ENCODE measurements at places on chromosomes 13 and 19.

DNA sequence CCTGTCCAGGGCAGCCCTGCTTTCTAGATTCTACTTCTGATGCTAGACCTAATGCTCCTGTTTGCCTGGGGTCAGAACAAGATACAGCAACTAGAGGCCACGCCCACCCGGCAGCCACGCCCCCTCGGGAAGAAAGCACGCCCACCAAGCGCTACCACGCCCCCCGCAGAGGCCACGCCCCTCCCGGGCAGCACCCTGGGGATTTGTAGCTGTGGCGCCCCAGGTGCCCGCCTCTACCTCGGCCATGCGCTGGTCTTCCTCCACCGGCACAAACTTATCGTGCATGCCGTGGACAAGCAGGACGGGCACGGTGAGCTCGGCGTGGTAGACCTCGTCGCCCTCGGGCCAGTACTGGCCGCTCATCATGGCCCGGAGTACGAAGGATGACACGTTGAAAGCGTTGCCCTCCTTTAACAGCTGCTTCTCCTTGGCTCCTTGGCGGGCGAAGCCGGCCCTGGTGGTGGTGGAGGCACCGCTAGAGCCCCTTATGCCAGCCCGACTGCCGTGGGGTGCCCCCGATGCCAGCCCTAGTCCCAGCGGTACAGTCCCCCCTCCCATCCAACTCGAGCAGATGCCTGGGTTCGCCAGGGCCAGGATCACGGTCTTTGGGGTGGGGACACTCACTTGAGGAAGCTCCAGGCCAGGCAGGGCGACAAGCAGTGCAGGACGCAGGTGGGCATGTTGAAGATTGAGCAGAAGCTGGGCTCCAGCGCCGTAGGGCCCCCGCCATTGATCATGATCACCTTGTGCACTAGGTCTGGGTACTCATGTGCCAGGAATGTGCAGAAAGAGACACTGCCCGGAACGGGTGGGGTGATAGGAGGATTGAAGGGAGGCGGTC is 9.0 kb downstream of the ABHD8 start:
- DNase-seq: peak; percentile 47

GRCh38 chr19:15869109-15869555 is 28.7 kb downstream of the CYP4F2 start:
- DNase-seq: peak; percentile 29

- DNase-seq: no peak
These were observed 275.4 kb upstream of the OBI1 start for GRCh38 chr13:78934336-78934735.

DNA sequence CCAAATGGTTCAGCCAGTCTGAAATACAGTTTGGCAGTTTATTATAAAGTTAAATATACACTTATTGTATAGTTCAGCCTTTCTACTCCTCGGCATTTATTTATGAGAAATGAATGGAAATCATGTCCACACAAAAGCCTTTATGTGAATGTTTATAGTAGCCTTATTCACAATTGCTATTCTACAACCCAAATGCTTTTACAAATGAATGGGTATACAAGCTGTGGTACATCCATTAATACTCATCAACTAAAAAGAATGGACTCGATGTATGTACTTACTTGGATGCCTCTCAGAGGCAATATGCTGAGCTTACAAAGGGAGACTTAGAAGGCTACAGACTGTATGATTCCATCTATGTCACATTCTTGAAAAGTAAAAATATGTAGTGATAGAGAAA is 150.7 kb downstream of the NBEA start:
- no peak for DNase-seq

- DNase-seq: no peak
These were observed 722 bp upstream of the ICAM1 start for GRCh38 chr19:10270180-10270615.

DNA sequence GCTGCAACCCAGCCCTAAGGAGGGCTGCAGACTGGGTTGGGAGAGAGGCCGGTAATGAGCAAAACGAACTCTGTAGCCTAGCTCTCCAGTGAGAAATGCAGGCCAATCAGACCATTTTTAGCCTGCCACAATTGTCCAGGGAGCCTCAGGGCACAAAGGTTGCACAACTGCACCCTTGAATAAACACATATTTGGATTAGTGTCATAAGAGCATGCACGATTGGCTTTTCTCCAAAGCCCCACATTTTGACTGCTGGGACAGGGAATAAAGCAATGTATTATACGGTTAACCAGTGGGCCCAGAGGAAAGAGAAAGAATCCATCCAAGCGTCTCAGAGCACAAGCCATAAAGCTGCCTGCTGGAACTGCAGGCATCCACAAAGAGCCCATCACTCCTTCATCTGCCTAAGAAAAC is 729.4 kb upstream of the SGCG start:
- no peak for DNase-seq

- no peak for DNase-seq
These were observed 3.8 kb downstream of the F7 start for GRCh38 chr13:113109151-113110047.

GRCh38 chr13:96499656-96500055 is 409.7 kb downstream of the HS6ST3 start:
- no peak for DNase-seq

- DNase-seq: no peak
These were observed 8.6 kb downstream of the CLN5 start for GRCh38 chr13:77000475-77000874.

GRCh38 chr13:110722971-110723370 is 9.5 kb downstream of the ING1 start:
- DNase-seq: no peak

GRCh38 chr19:45789035-45789786 is 3.4 kb downstream of the DMWD start:
- no peak for DNase-seq

GRCh38 chr13:49859560-49859959 is 67.1 kb upstream of the KPNA3 start:
- peak; percentile 86 for DNase-seq

DNA sequence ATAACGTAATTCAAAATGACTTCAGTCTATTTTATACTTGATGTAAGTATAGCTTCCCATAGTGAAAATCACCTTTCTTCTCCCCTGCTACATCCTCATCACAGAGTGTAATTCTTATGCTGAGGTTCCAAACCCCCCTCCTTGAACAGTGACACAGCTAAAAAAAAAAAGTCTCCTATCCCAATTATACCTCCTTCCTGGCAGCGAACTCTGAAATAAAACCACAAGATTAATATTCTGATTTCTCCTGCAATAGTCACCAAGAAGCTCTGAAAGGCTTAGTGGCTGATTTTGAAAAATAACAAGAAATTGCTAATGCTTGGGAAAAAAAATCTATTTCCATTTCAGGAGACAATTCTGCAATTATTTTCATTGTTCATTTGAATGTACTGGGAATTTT is 36.3 kb downstream of the EFNB2 start:
- DNase-seq: no peak

DNA sequence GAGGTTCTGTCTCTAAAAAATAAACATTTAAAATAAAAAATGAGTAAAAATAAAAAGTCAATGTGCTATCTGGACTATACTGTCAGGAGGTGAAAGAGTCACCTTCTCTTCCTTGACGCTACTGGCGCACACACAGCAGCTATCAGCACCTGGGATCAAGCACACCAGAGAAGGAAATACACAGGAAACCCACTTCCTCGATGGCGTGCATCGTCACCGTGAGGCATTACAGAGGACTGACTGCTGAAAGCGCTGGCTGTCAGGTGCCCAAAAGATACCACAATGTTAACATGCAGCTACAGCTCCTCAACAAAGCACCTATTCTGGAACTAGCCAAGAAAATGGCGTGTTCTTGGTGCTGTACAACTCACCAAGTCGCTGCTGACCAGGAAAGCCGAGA is 6.1 kb downstream of the SLC35E1 start:
- DNase-seq: no peak

- peak; percentile 96 for DNase-seq
These were observed 2.5 kb upstream of the PLEKHF1 start for GRCh38 chr19:29662604-29663404.

DNA sequence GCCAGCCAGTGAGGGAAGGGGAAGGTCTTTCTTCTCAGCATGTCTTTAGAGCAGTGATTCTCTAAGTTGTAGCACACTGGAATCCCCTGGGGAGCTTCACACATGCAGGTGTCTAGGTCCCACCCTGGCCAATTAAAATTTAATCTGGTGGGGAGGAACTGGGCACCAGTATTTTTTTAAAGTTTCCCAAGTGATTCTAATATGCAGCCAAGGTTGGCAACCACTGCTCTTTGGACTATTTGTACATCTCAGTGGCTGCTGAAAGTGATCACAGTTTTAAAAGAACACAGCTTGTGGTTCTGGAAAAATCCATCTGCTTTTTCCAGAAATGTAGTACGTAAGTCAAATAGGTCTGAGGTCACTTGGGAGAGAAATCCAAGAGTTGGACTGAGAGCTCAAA is 10.7 kb upstream of the KATNAL1 start:
- no peak for DNase-seq

DNA sequence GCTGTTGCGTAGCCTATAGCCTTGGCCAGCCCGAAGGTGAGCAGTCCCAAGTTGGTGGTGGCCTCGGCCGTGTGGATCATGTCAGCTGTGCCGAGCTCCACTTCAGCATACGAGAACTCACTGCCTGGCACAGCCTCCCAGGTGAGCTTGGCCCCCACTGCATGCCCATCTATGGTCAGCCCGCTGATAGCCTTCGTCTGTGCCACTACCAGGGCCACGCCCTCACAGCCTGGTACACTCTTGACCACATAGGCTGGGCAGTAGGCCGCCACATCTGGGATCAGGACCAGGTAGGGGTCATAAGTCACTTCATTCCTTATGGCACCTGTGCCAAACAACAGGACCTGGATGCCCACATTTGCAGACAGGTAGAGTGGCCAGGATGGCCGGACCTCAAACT is 7.4 kb downstream of the FCGBP start:
- no peak for DNase-seq

GRCh38 chr19:54875506-54875905 is 1.5 kb downstream of the FCAR start:
- no peak for DNase-seq

DNA sequence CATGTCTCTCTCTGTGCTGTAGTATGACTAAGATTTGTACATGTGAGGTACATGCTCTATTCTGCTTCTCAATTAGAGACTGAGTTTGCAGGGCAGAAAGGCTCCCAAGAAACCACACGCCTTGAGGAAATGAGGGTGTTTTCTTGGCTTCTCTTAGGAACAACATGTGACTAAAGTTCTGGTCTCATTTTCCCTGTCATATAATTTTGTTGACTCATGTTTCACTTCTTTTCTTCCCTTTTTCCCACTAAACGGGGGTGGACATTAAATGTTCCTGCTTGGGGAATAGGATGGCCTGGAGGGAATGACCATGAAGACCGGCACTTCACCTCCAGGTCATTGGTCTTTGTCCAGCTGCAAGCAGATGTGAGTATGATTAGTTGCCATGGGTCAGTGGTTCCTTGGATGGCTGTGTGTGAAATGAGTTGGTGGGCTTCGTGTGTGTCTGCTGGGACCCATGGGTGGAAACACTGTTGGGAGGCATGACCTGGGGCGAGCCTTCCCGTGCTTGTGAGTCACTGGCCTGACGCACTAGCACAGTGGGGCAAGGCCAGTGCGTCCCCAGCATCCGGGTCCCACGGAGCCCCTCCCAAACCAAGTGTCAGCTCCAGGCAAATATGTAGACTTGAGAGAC is 56.6 kb downstream of the COL4A1 start:
- peak; percentile 82 for DNase-seq

DNA sequence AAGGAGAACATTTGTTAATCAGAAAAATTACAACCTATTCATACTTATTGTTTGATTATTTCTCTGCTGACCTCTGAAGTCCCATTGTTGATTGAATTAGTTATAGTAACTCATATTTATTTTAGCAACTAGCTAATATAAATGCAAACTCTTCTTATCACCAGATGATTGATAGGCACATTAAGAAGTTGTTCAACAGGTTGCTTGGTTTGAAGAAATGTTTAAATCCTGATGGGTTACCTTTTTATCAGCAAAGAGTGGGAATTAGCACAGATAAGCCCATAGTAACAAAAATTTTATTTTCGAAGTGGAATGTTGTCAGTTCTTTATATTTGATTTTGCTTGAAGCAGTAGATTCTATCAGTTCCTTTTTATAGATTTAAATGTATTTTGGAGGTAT is 44.4 kb downstream of the KLF5 start:
- no peak for DNase-seq

DNA sequence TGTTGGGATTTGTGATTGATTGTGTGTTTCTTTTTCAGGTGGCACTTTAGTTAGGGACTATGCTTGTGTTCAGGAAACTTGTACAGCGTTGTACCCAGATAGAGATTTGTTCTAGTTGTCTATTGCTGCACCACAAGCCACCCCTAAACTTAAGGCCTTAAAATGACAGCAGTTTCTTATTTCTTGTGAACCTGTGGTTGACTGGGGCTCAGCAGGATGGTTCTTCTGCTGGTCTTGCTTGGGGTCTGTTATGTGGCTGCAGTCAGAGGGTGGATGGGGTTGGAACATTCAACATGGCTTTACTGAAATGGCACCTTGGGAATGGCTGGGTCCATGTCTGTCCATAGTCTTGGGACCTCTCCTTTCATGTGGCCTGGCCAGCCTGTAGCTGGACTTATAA is 28.3 kb downstream of the SIPA1L3 start:
- no peak for DNase-seq

DNA sequence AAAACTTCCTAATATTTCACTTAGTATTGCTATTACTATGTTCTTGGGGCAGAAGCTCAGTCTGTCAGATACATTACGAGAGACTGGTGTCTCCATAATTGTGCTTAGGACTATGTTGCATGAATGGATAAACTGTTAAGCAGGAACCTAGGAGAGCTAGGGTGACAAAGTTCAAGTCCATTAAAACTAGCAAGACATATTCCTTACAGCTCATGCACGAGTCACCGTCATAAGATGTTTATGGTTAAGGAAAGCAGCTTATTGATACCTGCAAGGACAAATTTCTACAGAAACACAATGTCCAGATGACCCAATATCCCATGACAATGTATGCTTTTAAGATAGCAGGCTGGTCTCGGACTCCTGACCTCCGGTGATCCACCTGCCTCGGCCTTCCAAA is 5.7 kb upstream of the ZNF813 start:
- DNase-seq: no peak

GRCh38 chr13:46908501-46908900 is 11.6 kb upstream of the HTR2A start:
- DNase-seq: no peak

DNA sequence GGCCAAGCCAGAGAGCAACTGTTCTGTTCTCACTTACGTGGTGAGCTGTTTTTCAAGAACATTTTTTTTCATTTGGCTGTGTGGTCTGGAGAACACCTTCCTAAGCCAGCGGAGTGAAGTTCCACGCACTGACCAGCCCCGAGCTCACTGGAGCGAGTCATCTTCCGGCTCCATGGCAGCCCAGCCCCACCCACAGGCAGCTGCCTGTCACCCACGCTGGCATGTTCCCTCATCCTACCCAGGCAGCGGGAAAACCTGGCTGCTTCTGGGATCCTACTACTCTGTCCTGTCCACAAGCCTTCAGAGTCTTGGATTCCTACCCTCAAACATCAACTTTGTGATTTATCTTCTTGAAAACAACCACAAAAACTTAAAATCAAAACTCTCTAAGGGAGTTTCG is 76.2 kb downstream of the GGACT start:
- no peak for DNase-seq

GRCh38 chr19:54475706-54476105 is 2.6 kb upstream of the CDC42EP5 start:
- no peak for DNase-seq

GRCh38 chr19:34432797-34433196 is 4.6 kb downstream of the UBA2 start:
- no peak for DNase-seq

GRCh38 chr19:40089462-40089861 is 1.3 kb downstream of the ZNF780A start:
- DNase-seq: peak; percentile 4

Data from adipocyte (in vitro differentiated cells).